Pulmonary artery endothelial cell (primary cell): ENCODE measurements at places on chromosomes 12 and 14. TPM values are rescaled to one million over a fixed set of nuclear protein-coding genes. Genes with fewer than 3 reads are reported as not detected.

- DNase-seq = no peak
Observed at GRCh38 chr12:69073035-69073434, 140.1 kb upstream of the CPM start.

DNA sequence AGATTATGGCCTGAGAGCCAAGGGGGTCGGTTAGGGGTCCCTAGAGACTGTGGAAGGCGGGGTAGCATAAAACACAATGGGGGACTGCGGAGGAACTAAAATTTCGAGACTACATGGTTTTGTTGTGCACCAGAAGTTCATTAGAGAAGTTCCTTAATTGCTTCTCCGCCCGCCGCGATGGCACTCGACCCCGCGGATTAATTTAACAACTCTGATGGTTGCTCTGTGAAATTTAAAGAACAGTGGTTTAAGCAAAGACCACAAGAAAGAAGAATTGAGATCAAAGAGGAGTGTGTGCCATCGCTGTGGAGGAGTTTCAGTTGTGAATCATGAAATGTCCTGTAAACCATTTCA lies 1.4 kb upstream of the CCDC88C start:
- no peak for DNase-seq

GRCh38 chr14:83419420-83419819 lies 1885.8 kb upstream of the SEL1L start:
- DNase-seq = no peak

DNA sequence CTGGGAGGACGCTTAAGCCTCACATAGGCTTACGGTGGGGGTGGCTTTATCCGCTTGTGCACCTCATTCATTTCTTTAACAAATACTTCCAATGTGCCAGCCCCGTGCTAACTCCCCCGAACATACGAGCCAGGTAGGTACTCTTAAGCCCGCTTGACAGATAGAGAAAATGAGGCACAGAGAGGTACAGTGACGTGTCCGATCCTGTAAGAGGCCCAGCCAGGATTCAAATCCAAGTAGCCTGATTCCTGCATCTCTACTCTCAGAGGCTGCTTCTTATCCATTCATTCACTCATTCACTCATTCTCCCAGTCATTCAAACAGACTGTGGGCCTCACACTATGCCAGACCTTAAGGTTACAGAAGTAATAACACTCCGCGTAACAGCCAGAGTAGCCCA lies 477 bp downstream of the OAS3 start:
- DNase-seq = no peak

DNA sequence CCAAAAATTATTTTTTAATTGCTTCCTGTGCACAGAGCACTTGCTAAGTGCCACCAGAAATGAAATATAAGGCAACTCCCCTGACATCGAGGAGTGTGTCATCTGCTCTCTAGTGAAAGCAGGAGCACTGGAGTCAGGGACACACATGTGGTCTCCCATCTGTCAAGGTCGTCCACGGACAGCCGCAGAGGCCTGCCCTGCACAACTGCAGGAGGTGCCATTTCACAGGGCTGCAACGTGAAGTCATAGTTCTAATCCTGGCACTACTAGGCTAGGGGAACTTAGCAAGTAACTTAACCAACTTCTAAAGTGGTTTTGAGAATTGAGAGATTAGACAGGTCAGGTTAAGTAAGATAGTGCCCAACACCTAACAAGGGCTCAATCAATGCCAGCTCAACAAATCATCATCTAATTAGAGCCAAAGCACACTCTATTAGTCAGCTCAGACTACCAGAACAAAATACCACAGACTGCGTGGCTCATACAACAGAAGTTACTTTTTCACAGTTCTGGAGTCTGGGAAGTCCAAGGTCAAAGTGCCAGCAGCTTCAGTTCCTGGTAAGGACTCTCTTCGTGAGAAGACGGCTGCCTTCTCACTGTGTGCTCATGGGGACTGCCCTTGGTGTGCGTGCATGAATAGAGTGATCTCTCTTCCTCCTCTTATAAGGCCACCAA lies 30.7 kb downstream of the FOXN3 start:
- no peak for DNase-seq

- DNase-seq = no peak
Observed at GRCh38 chr12:97685360-97685759, 222.8 kb downstream of the RMST start.

- DNase-seq = no peak
Observed at GRCh38 chr12:117599849-117600248, 238.4 kb upstream of the NOS1 start.

- no peak for DNase-seq
Observed at GRCh38 chr14:103448097-103448496, 62.9 kb downstream of the MARK3 start.

- no peak for DNase-seq
Observed at GRCh38 chr12:39763890-39764169, 144.2 kb upstream of the ABCD2 start.

The ACOT2 gene
- 16.2 and 18.0 TPM in 2 replicates for total RNA-seq

The KLRB1 gene
- not detected in 2 replicates for total RNA-seq

The MYL2 gene
- total RNA-seq = not detected in 2 replicates
